Neural progenitor cell (in vitro differentiated cells): ENCODE measurements at places on chromosomes 5 and 9. TPM values are rescaled to one million over a fixed set of nuclear protein-coding genes. Genes with fewer than 3 reads are reported as not detected.

GRCh38 chr5:107772418-107773310 is 101.9 kb upstream of the EFNA5 start:
- DNase-seq, result peak; percentile 17

- DNase-seq, result no peak
Observed at GRCh38 chr9:21119093-21119770, 22.4 kb downstream of the IFNW1 start.

GRCh38 chr5:110269478-110270142 is 456.9 kb downstream of the TMEM232 start:
- DNase-seq, result no peak

DNA sequence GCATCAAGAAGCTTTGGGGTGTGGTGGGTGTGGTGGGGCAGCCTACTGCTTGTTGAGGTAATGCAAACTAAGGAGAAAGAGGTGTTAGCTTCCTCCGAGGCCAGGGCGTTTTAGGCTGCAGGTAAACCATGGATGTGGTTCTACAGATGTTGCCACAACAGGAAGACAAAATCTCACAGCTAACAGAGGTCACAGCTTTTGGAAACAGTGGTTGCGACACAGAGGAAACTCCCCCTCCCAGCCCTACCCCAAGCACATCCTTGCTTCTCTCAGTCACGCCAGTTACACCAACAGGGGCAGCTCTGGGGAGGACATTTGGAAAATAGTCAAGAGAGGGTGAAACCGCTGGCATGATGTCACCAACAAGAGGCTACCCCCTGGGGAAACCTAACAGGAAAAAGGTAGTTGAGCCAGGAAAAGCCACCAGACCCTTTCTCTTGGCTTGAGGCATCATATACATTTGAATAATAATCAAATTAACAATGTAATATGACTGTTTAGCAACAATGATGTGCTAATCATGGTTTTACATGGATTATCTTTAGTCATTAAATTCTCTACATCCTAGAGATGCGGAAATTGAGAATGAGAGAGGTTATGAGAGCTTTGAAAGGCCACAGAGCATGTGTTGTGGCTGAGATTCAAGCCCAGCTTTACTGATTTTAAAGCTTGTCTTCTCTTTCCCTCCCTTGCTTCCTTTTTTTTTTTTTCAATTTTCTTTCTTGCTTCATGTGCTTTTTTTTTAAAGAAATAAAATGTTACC is 82.2 kb upstream of the IL12B start:
- no peak for DNase-seq

GRCh38 chr5:160448886-160449285 is 27.2 kb downstream of the PTTG1 start:
- DNase-seq, result no peak

DNA sequence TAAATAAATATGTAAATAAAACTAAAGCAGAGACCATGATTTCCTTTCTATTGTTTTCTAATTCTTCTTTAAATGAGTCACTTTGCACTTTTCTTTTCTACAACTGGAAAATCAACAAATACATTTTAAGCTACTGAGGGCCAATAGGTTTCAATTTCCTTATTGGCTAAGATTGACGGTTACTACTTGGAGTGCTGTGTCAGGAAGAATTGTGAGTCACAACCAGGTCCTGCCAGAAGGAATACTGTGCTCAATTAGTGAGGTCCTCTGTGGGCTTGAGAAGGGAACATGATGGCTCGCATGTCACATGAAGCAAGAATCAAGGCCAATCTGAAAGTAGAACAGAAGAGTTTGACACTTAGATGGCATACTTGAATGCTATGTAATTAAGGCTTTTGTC is 110.8 kb downstream of the HMHB1 start:
- DNase-seq, result no peak

- no peak for DNase-seq
Observed at GRCh38 chr9:17622141-17622540, 43.3 kb downstream of the SH3GL2 start.

GRCh38 chr5:74272024-74272775 is 368.3 kb downstream of the ENC1 start:
- no peak for DNase-seq

DNA sequence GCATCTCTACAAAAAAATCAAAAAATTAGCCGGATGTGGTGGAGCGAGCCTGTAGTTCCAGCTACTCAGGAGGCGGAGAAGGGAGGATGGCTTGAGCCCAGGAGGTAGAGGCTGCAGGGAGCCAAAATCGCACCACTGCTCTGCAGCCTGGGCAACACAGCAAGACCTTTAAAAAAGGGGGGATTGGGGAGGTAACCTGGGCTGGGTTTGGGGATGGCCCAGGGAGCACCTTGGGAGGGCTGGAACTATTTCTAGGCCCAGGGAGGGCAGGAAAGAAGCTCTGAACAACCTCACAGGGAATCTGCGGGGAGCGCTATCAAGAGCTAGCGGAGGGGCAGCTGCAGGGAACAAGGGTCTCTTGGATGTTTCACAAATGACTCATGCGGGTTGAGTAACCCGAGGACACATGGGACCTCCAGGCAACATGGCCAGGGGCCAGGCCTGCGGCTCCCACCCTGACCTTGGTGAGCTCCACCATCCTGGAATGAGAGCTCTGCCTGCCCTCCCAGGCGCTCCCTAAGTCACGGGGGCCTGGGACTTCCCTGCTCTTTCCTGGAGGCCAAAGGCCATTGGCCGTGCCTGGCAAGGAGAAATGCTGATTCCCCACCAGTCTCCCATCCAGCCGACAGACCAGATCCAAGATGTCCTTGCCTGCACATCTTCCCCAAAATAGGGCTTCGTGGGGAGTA is 23.4 kb downstream of the SARDH start:
- DNase-seq, result no peak

DNA sequence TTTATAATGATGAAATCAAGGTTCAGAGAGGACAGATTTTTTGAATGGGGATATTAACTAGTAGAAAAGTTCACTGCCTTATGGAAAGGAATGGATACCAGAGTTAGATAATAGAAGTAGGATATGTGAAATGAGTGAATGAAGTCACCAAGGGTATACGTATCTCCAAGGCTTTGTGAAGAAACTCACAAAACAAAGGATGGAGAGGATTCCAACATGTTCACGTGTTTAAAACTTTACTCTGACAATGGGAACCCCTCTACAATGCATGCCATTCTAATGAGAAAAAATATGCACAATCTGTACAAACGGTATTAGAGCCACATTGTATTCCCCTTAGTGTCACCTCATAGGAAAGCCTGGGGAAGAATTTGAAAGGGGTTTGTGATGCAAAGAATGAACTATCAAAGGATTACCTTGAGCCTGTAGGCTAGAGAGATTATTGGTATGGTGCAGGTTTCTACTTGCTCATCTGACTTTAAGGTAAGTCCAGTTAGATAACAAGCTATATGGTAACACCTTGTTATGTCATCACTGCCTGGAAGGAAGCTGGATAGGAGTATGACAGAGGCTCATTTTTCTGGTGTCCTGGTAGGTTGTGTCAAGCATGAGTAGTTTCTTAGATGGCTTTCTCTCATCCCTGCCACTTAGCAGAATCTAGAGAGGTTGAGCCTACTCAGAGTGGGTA is 250.3 kb upstream of the SEMA6A start:
- DNase-seq, result no peak

GRCh38 chr9:22257026-22257816 is 189.4 kb upstream of the DMRTA1 start:
- no peak for DNase-seq

GRCh38 chr9:73916016-73916673 is 581.0 kb upstream of the RORB start:
- DNase-seq, result peak; percentile 56

- no peak for DNase-seq
Observed at GRCh38 chr9:91063471-91063870, 261.9 kb downstream of the SYK start.

- DNase-seq, result no peak
Observed at GRCh38 chr9:19642256-19642655, 146.6 kb downstream of the SLC24A2 start.

GRCh38 chr5:98779264-98779877 is 5.9 kb downstream of the RGMB start:
- no peak for DNase-seq

DNA sequence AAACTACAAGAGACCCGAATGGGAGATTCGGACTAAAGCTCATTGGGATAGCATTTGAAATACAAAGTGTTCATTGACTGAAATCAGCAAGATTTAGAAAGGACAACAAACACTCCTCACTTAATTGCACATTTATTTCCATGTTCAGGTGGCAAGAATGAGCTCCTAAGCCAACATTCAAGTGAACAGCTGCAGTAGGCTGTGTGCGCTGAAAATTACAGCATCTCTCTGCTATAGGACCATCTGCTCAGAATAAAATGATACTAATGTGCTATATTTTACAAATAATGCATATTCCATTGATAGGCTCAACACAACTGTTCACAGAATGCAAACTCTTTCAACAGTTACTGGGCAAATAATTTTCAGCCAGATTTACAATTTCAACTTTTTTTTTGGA is 61.8 kb downstream of the ELAVL2 start:
- DNase-seq, result no peak

DNA sequence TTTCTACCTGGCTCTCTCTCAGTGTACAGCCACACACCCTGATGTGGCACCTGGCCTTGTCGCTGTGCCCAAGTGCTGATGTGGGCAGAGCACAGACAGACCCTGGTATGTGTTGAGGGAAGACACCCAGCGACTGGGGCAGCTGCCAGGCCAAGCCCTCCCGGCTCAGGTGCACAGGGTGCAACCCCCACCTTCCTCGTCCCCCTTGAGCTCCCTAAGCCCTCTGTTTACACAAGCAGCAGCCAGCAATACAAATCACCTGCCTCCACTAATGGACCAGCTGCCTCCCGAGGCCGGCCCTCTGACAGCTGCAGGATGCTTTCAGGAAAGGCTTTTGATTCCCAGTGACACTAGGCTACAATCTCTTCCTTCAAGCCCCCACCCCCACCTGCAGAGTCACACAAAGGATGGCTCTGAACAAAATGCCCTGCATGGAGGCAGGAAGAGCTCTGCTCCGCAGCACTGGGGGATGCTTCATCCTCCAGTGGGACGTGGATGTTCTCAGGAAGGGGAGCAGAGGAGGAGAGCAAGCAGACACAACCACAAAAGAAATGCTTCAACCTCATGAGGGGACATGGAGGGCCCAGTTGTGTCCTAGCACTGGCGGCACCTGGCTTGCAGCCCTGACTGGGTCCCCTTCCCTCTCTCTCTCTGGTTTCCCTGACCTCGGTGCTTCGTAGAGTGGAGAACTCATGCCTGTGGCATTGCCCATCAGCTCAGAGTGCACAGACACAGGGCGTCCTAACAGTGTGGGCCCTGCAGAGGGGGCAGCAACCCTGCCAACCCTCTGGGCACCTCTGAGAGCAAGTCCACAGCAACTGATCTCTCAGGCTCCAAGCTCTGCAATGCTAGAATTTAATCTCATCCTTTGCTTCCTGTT is 140.8 kb downstream of the BARX1 start:
- peak; percentile 84 for DNase-seq

FAXDC2 gene
- total RNA-seq, result 7.3 and 9.2 TPM in 2 replicates

TRIM36 gene
- total RNA-seq, result 31.2 and 42.6 TPM in 2 replicates

PCDHGB7 gene
- total RNA-seq, result 21.1 and 23.9 TPM in 2 replicates

BOD1 gene
- total RNA-seq, result 144 and 175 TPM in 2 replicates

LTC4S gene
- total RNA-seq, result 0.81 TPM in 1 of 2 replicates, not detected in the other

ROR2 gene
- total RNA-seq, result 20.1 and 32.7 TPM in 2 replicates

EMB gene
- total RNA-seq, result 28.0 and 40.6 TPM in 2 replicates
